Activated CD8-positive, alpha-beta memory T cell treated with anti-CD3 and anti-CD28 coated beads for 36 hours (primary cell): ENCODE measurements at places on chromosomes 11 and 22. TPM values are rescaled to one million over a fixed set of nuclear protein-coding genes. Genes with fewer than 3 reads are reported as not detected.

The OR52I2 gene
- not detected for total RNA-seq

The OR5M11 gene
- total RNA-seq, result not detected

The SLC22A9 gene
- not detected for total RNA-seq

The OLFML1 gene
- not detected for total RNA-seq

The PATE2 gene
- not detected for total RNA-seq

The CARNS1 gene
- 1.9 TPM for total RNA-seq

The PGA5 gene
- total RNA-seq, result not detected

The NELL1 gene
- total RNA-seq, result not detected

The FREY1 gene
- total RNA-seq, result 1.2 TPM

The CASTOR1 gene
- 4.2 TPM for total RNA-seq

The MS4A8 gene
- total RNA-seq, result not detected

The CALCB gene
- total RNA-seq, result 1.6 TPM

The SLC5A12 gene
- not detected for total RNA-seq

The FAM181B gene
- total RNA-seq, result not detected

The DUSP8 gene
- 2.0 TPM for total RNA-seq

The OR2AG1 gene
- total RNA-seq, result not detected
